ENCODE measurements at places on chromosomes 1 and 21. TPM values are rescaled to one million over a fixed set of nuclear protein-coding genes. Genes with fewer than 3 reads are reported as not detected.

FMO3 gene
- total RNA-seq, result 22.7 TPM

DNA sequence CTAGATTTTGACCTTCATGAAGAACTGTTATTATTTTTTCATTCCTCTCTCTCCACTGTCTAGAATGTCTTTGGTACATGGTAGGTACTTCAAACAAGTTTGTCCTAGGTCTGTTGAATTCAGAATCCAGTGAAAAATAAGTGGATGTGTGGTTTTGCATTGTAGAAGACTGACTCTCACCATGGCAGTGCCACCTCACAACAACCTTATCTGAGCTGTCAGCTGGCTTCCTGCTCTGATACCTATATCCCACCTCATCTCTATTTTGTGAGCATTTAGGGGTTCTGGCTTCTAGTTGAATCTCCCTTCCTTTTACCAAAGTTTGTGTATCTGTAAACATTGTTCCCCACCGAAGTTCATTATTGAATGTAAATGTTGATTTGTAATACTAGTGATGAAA, 9.1 kb downstream of the SWT1 start:
- DNase-seq, result no peak
- H3K27ac ChIP-seq, result no peak overlapping the region
- no peaks in the 10 kb centered on the region for H3K4me1 ChIP-seq
- no peaks in the 10 kb centered on the region for H3K27me3 ChIP-seq
- H3K36me3 ChIP-seq, result peaks cover 48% of the 10 kb centered on the region

- H3K4me3 ChIP-seq, result no peak overlapping the region
- H3K36me3 ChIP-seq, result no peaks in the 10 kb centered on the region
- H3K4me1 ChIP-seq, result no peaks in the 10 kb centered on the region
- DNase-seq, result no peak
- H3K27me3 ChIP-seq, result no peaks in the 10 kb centered on the region
Observed at GRCh38 chr1:48948562-48948961, 171.9 kb upstream of the BEND5 start.

DNA sequence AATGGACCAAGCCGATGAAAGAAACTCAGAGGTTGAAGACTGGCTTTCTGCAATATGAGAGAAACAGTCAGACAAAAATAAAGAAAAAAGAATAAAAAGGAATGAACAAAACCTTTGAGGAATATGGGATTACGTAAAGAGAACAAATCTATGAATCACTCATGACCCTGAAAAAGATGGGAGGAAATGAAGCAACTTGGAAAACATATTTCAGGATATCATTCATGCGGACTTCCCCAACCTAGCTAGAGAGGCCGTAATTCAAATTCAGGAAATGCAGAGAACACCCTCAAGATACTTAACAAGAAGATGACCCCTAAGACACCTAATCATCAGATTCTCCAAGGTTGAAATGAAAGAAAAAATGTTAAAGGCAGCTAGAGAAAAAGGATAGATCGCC, 705.3 kb upstream of the CHRM3 start:
- no peak overlapping the region for H3K27ac ChIP-seq
- no peaks in the 10 kb centered on the region for H3K27me3 ChIP-seq
- no peaks in the 10 kb centered on the region for H3K4me1 ChIP-seq
- no peaks in the 10 kb centered on the region for H3K36me3 ChIP-seq
- no peak overlapping the region for H3K4me3 ChIP-seq

DNA sequence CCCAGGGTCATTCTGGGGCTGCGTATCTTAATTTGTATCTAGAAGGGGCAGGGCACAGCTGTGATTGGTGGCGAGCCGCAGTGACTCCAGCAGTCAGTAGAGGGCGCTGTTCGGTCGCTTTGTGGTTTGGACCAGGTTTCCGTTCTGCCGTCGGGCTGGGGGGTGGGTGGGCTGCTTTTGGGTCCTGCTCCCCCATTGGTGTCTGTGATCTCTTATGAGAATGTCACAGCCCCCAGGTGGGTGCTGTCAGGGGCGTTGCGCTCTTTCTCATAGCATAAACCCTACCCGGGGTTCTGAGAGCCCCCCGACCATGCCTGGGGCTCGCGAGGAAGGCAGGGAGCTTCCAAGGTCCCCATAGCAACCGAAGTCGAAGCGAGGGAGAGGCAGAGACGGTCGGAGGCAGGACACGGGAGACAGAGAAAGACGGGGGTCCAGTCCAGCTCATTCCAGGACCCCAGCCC, 5.4 kb downstream of the TFF3 start:
- H3K27ac ChIP-seq, result no peak overlapping the region

LAMTOR5 gene
- 110 TPM for total RNA-seq

NR1I3 gene
- total RNA-seq, result not detected

DNA sequence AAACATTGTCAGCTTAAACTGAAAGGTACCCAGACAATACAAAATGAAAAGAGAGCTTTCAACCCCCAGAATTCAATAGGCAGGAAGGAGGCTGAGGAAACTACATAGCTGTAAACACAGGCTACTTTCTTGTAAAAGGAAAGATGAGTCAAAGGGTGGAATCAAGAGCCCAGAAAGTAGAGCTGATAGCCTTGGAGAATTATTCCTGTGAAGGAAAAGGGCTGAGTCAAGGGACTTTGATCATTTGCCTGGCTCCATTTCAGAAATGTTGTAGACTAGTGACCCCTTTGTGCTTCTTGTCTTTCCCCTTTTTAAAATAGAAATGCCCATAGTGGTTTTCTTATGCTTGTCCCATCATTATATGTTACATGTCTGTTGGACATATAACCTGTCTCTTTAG, 597.6 kb downstream of the ADGRL2 start:
- DNase-seq, result no peak
- H3K4me1 ChIP-seq, result no peaks in the 10 kb centered on the region
- H3K27me3 ChIP-seq, result no peaks in the 10 kb centered on the region
- H3K27ac ChIP-seq, result no peak overlapping the region
- no peak overlapping the region for H3K4me3 ChIP-seq
- H3K36me3 ChIP-seq, result no peaks in the 10 kb centered on the region

DNA sequence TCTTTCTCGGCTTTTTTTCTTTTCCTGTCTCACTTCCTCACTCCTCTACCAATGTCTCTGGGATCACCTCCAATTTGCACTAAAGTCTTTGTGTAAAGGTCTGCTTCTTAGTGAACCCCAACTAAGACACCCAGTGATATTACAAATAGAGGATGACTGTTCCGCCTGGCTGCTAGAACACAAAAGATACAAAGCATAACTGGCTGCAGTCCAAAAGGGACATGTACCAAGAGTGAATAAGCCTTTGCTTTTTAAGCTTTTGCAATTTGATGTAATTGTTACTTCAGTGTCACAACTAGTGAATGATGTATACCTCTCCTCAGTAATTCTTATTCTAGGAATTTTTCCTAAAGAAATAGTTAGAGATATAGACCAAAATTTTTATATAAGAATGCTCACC, 82.8 kb upstream of the BEND5 start:
- H3K27me3 ChIP-seq, result no peaks in the 10 kb centered on the region
- no peak for DNase-seq
- no peak overlapping the region for H3K4me3 ChIP-seq
- no peaks in the 10 kb centered on the region for H3K36me3 ChIP-seq
- no peak overlapping the region for H3K27ac ChIP-seq

DNA sequence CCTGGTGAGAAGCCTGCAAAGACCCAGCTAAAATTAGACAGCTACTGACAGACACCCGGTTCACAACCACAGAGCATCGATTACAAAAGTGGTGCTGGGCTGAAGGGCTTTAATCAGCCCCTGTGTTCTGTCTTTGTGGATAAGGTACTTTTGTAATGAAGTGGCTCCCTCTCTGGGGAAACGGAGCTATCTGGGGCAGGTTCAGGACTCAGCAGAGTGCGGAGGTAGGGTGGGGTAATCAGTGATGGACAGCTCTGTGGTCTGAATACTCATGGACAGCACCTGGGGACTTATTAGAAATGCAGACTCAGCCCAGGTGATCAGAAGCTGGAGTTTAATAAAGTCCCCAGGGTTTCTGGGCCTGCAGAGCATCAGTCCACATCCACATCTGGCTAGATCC, 152.0 kb downstream of the MATN1 start:
- H3K27me3 ChIP-seq, result no peaks in the 10 kb centered on the region
- no peak overlapping the region for H3K4me3 ChIP-seq
- no peaks in the 10 kb centered on the region for H3K36me3 ChIP-seq
- no peaks in the 10 kb centered on the region for H3K4me1 ChIP-seq
- no peak for DNase-seq

OR2L2 gene
- 0.14 TPM for total RNA-seq

ANKRD34A gene
- 0.69 TPM for total RNA-seq

GON4L gene
- total RNA-seq, result 49.5 TPM
